ENCODE measurements at places on chromosomes 5 and 9.

- DNase-seq = peak; percentile 81
Observed at GRCh38 chr5:138975098-138975847, 100.1 kb upstream of the LRRTM2 start.

GRCh38 chr5:102638316-102638715, 116.8 kb upstream of the PAM start:
- DNase-seq = no peak

- no peak for DNase-seq
Observed at GRCh38 chr5:76134646-76135045, 51.5 kb downstream of the SV2C start.

- DNase-seq = peak; percentile 55
Observed at GRCh38 chr5:95835682-95836385, 13.3 kb upstream of the GLRX start.

GRCh38 chr5:55278778-55279177, 28.7 kb downstream of the DHX29 start:
- DNase-seq = no peak
